ENCODE measurements at places on chromosomes 5 and 9.
A peak's percentile ranks its signal among the peaks of the same experiment; 100 is the strongest.

DNA sequence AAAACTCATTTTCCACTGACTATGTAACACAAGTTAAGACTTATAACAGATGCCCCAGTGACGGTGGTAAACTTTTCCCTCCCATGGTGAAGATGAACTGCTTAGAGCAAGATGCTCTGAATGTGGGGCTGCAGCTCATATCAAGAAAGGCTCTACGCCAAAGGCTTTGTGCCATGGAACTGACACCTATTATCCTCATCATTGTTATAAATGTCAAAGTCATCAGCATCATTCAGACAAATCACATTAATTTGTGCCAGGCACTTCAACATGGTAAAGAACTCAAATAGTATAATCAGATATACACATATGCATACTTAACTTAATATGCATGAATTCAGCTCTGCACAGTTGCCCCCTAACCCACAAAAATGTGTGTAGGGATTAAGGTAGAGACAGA is 305.9 kb upstream of the ATP10B start:
- DNase-seq = no peak

GRCh38 chr5:57232293-57233033 is 58.6 kb downstream of the GPBP1 start:
- DNase-seq = no peak

DNA sequence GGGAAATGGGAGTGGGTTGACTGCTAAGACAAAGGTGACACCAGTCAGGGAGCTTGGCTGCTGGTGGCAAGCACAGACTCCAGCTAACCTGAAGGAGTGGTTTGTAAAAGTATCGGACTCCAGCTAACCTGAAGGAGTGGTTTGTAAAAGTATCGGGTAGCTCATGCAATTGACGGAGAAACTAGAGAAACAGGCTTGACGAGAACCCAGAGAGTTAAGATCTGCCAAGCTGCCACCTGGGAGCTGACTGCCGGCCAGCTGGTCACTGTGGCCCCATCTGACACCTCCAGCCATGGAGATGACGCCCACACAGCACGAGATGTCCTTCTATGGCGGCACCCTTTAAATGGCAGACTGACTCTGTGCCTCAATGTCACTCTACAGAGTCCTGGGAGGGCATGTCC is 28.3 kb upstream of the CRB2 start:
- no peak for DNase-seq

DNA sequence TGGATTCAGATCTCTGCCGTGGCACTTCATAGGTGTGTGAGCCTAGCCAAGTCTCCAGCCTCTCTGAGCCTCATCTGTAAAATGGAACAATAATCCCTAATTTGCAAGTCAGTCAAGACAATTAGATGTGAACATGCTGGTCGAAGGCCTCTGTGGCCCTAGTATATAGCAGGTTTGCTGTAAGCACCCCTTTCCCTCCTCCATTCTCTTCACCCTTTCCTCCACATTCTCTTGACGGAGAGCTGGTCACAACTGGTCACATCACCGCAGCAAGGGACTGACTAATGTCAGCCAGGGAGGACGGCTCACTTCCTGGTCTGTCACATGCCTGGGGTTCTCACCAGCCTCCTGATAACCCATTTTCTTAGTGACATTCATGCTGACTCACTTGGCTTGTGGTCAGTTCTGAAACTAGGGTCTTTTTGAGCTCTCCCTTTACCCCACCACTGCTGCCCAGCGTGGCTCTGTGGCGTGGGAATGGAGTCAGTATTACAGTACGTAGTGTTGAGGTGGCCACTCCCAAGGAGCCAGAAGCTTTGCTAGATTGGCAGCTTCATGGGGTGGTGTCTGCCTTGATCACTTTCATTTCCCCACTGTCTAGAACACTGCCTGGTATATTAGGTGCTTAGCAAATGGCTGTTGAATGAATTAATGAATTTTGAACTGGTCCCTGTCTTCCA is 47.8 kb downstream of the ERGIC1 start:
- no peak for DNase-seq

DNA sequence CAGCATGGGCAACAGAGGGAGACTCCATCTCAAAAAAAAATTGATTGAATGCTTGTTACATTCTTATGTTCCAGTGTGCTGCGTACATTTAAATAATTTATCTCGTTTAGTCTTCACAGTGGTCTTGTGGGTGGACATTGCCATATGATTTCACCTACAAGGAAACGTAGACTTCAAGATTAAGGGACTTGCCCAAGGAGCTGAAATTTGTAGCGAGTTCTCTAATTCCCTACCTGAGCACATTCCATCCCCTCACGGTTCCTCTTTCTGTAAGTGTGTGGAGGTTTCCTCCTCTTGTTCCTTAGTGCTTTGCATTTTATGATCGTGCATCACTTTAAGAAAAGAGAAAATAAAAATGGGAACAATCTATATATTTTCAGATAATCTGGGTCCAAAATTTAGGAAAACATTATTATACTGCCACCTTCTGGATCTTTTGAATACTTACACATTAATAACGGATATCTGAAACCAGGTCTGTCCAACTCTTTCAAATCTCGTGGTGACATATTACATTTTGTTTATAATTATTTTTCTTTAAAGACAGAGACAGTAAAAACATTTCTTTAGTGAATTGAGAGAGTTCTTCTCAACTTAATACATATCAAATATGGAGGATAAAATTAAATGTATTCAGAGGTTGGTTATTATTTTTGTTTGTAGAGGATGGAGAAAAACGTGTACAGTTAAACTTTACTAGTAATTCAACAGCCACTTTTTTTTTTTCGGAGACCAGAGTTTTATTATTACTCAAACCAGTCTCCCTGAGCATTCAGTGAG is 29.9 kb upstream of the C7 start:
- peak; percentile 17 for DNase-seq

- no peak for DNase-seq
Measured at GRCh38 chr9:37486616-37487548, 1.1 kb downstream of the POLR1E start.

DNA sequence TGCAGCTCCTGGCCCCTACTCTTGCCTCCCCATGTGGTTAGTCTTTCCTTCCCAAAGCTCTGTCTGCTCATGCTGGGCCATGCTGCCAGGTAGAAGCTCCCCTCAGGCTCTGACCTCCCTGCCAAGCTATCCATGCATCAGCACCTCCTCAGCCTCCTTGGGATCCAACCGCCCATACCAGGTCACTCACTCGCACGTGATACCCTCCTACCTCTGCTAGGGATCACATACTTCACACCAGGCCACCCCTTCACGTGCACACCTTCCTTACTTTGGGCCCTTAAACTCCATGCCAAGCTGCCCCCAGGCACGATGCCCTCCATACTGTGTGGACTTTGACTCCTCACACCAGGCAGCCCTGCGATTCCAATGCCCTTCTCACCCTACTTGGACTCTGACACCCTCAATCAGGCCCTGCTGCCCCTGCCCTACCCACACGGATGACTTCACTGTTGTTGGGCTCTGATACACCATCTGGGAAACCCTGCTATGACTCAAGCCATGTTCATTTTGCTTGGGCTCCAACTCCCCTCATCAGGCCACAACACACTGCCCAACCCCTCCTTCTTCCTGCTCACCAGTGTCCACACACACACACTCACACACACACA is 34.1 kb downstream of the ZNF483 start:
- DNase-seq = no peak

- DNase-seq = peak; percentile 11
Measured at GRCh38 chr5:66595756-66596635, at the start of gene MAST4. MAST4 (plus strand) TSS chr5:66596393; CDS start chr5:66596656, 263 bp downstream.

GRCh38 chr9:113501129-113501686 is 37.7 kb downstream of the RGS3 start:
- no peak for DNase-seq

- DNase-seq = no peak
Measured at GRCh38 chr9:93906195-93906880, 48.8 kb downstream of the BARX1 start.

DNA sequence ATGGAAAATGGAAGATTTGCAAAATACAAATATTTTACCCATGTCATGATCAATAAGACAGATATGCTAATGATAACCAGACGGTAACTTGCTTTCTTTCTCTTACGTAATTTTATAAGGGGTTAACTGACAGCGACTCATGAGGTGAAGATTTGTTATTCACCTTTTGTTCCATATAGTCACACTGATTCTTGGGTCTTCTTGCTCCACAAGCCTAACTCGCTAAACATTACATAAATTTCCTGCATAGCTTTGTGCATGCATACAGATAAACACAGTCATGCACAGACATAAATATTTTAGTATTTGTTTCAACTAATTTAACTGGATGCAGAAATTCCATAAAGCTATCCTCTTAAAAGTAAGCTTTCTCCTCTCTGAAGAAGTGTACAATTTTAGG is 225.9 kb downstream of the VPS13A start:
- DNase-seq = no peak

DNA sequence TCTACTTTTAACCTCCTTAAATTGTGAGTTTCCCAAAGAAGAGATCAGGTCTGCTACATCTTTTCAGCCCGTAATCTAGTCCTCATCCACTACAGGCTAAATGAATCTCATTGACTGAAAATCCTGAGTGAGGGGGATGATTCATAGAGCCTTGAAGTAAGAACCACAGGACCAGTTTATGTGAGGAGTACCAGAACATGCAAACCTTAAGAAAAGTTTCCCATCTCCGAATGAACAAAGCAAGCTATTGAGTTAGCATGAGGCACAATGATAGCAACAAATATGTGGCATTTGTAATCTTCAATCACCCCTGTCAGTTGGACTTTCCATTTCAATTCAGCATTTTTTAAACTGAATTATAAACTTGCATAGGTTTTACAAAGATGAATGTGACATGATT is 197.0 kb downstream of the ALDH1A1 start:
- no peak for DNase-seq

DNA sequence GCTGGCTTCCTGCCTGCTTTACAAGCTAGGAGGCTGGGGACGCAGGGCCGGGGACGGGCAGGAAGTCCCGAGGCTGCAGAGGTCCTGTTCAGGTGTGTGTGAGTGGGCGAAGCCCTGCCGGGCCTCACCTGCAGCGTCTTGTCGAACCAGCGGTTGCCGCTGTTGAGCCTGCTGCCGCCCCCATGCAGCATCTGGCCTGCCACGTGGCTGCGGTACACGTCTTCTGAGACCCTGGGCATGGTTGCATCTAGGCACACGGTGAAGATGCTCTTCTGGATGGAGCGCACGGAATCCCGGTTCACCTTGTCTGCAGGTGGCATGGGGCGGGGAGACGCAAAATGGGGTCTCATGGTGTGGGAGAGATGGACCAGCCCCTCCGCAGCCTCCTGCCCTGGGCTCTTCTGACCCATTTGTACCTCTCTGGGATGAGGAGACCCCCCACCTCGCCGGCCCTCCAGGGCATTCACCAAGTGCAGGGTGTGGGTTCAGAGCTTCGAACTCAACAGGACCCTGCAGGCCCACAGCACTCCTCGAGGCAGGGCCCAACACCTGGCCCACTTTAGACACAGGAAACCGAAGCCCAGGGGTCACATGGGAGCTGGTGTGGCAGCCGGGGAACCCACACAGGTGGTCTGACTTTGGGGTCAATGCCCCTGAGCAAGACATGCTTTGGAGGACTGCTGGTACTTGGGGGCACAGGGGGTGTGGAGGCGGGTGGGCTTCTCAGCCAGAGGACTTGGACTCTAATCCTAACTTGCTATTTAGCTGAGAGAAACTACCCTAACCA is 10.0 kb downstream of the CRAT start:
- no peak for DNase-seq

- DNase-seq = no peak
Measured at GRCh38 chr9:134187110-134187531, 22.8 kb upstream of the RNU6ATAC start.

GRCh38 chr5:27734838-27735237 is 696.5 kb upstream of the CDH9 start:
- DNase-seq = no peak

Data from NCI-H1417 treated with DMSO at 0.1 percent for 48 hours (cell line).